ENCODE measurements at places on chromosomes 16 and 17. TPM values are rescaled to one million over a fixed set of nuclear protein-coding genes. Genes with fewer than 3 reads are reported as not detected.

GRCh38 chr16:86471896-86472295, 38.4 kb upstream of the FOXF1 start:
- no peak overlapping the region for H3K4me3 ChIP-seq
- H3K27me3 ChIP-seq, result no peaks in the 10 kb centered on the region
- DNase-seq, result no peak
- no peak overlapping the region for H3K27ac ChIP-seq
- H3K36me3 ChIP-seq, result no peaks in the 10 kb centered on the region
- H3K4me1 ChIP-seq, result peaks cover 8% of the 10 kb centered on the region

Gene PLK1
- total RNA-seq, result 3.2 TPM

Gene CTF1
- total RNA-seq, result 4.7 TPM

DNA sequence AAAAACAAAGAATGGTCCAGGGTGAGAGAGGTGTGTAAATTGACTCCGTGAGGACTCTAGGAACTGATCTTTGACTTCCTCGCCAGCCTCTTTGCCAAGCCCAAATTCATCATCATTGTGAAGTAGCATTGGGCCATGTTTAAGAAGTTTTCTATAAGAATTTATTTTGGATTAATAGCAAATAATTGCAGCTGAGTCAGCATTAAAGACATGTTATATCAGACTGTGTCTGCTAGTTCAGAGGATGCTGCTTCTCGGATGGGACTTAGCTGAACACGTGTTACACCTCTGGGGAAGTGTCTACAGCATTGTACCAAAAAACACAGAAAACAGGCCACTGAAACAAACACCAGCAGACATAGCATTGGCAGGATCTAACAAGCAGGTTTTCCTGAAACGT, 366.6 kb downstream of the CDH13 start:
- H3K36me3 ChIP-seq, result no peaks in the 10 kb centered on the region
- no peak for DNase-seq
- H3K27me3 ChIP-seq, result no peaks in the 10 kb centered on the region
- no peak overlapping the region for H3K27ac ChIP-seq
- no peaks in the 10 kb centered on the region for H3K4me1 ChIP-seq
- H3K4me3 ChIP-seq, result no peak overlapping the region

GRCh38 chr16:49698931-49699840, 156.7 kb downstream of the ZNF423 start:
- H3K27me3 ChIP-seq, result no peaks in the 10 kb centered on the region
- no peaks in the 10 kb centered on the region for H3K36me3 ChIP-seq
- H3K27ac ChIP-seq, result peak overlapping the region; percentile 21
- H3K4me3 ChIP-seq, result no peak overlapping the region
- peaks cover 82% of the 10 kb centered on the region for H3K4me1 ChIP-seq

DNA sequence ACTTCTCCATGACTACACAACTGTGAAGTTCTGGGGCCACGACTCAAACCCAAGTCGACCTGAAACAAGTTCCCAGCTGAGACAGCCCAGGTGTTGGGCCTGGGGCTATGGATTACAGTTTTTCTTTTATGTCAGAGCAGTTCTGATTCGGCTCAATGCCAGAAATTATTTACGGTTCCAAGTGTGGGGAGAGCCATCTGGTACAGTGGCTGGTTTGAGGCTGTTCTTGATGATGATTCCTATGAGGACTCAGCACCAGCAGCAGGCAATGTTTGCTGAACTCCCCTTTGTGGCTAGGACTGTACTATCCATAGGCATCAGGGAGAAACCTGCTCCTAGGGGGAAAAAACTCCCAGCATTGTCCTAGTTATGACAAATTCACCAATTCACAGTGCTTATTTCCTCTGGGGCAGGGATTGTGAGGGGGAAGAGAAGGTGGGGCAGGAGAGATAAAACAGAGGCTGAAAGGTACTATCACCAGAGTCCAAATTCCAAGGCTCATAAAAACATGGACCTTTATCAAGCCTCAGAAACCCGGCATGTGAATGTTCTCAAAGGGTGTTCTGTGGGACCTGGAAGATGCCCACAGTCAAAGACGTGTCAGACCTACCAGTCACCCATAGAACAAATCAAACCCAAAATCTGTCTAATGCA, 18.2 kb upstream of the CMTM4 start:
- DNase-seq, result no peak
- H3K4me1 ChIP-seq, result no peaks in the 10 kb centered on the region
- no peak overlapping the region for H3K27ac ChIP-seq

Gene GUCY2D
- total RNA-seq, result 0.20 TPM

DNA sequence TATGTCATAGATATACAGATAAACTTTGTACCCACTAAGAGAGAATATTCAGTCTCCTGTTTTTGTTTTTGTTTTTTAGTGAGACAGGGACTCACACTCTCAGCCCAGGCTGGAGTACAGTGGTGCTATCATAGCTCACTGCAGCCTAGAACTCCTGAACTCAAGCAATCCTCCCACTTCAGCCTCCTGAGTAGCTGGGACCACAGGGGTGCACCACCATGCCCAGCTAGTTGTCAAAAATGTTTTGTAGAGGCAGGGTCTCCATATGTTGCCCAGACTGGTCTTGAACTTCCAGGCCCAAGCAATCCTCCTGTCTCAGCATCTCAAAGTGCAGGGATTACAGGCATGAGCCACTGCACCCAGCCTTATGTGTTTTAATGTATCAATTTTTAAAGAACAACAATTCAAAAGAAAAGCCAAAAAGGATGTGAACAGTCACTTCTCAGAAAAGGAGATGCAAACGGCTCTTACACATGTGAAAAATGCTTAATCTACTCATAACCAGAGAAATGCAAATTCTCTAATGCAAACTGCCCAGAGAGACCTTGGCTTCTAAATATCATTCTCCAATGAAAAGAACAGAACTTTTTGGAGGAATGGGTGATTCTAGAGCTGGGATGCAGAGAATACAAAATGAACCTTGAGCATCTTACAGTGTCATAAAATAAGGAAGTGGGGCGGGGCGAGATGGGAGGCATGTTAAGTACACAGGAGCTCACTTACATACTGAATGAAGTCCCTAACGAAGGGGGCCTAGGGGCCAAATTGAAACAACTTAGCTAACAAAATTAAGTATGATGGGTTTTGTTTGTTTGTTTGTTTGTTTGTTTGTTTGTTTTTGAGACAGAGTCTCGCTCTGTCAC, 7.3 kb upstream of the CMTM3 start:
- no peak overlapping the region for H3K27ac ChIP-seq
- no peaks in the 10 kb centered on the region for H3K4me1 ChIP-seq
- H3K27me3 ChIP-seq, result no peaks in the 10 kb centered on the region
- DNase-seq, result no peak
- H3K36me3 ChIP-seq, result no peaks in the 10 kb centered on the region

Gene TAT
- 0.74 TPM for total RNA-seq

DNA sequence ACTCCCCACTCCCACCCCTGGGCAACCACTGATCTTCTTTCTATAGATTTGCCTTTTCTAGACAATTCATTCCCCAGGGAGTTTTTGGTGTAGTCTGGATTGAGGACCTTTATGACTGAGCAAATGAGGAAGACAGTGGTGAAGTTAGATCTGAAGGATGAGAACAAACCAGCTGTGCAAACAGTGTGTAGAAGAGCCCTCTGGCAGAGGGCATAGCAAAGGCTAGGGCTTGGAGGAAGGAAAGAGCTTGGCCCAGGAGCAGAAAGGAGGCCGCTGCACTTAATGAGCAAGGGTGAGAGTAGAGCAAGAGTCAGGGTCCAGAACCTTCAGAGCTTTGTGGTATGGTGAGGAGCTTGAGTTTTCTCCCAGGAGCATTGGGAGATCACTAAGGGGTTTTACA, 352.7 kb downstream of the CA10 start:
- H3K4me1 ChIP-seq, result no peaks in the 10 kb centered on the region
- no peak overlapping the region for H3K27ac ChIP-seq
- no peaks in the 10 kb centered on the region for H3K27me3 ChIP-seq
- H3K4me3 ChIP-seq, result no peak overlapping the region
- no peak for DNase-seq
- H3K36me3 ChIP-seq, result no peaks in the 10 kb centered on the region

GRCh38 chr16:69318177-69318910, 7.2 kb downstream of the VPS4A start:
- no peaks in the 10 kb centered on the region for H3K27me3 ChIP-seq
- peaks cover 1% of the 10 kb centered on the region for H3K4me1 ChIP-seq
- H3K27ac ChIP-seq, result no peak overlapping the region
- no peak overlapping the region for H3K4me3 ChIP-seq

Gene PLA2G10
- 5.6 TPM for total RNA-seq

Gene STX1B
- total RNA-seq, result 0.17 TPM

- H3K4me3 ChIP-seq, result no peak overlapping the region
- no peak overlapping the region for H3K27ac ChIP-seq
- no peak for DNase-seq
- H3K27me3 ChIP-seq, result peaks cover 2% of the 10 kb centered on the region
- H3K36me3 ChIP-seq, result no peaks in the 10 kb centered on the region
- H3K4me1 ChIP-seq, result peaks cover 42% of the 10 kb centered on the region
Measured at GRCh38 chr16:89174055-89174827, 2.7 kb downstream of the CDH15 start.

GRCh38 chr17:75889454-75889853, 7.3 kb downstream of the TRIM65 start:
- DNase-seq, result no peak
- no peak overlapping the region for H3K4me3 ChIP-seq
- H3K27me3 ChIP-seq, result no peaks in the 10 kb centered on the region
- peaks cover 9% of the 10 kb centered on the region for H3K4me1 ChIP-seq
- H3K36me3 ChIP-seq, result peaks cover 31% of the 10 kb centered on the region
- H3K27ac ChIP-seq, result no peak overlapping the region

Gene MYL11
- not detected for total RNA-seq

Gene TVP23A
- total RNA-seq, result 6.1 TPM

GRCh38 chr16:8436931-8437330, 153.4 kb downstream of the TMEM114 start:
- no peak overlapping the region for H3K4me3 ChIP-seq
- no peak for DNase-seq
- no peaks in the 10 kb centered on the region for H3K4me1 ChIP-seq
- H3K36me3 ChIP-seq, result no peaks in the 10 kb centered on the region

DNA sequence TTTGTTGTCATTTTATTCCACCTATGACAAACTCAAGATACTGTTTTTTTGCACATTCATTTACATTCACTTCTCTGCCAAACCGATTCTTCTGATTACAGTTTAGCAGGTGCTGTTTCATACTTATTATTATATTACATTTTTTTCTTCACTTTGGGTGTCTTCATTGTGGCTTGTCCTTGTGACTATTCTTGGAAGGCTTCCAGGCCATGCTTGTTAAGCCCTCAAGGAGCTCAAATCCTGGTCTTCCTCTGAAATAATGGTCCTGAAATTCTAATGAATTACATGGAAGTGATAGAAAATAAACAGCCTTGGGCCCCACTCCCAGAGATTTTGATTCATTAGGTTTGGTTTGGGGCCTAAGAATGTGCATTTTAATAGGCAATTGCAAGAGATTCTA, 1.4 kb downstream of the KRTAP2-4 start:
- DNase-seq, result no peak
- H3K4me3 ChIP-seq, result no peak overlapping the region
- H3K27me3 ChIP-seq, result no peaks in the 10 kb centered on the region
- H3K36me3 ChIP-seq, result no peaks in the 10 kb centered on the region
- H3K27ac ChIP-seq, result no peak overlapping the region
- no peaks in the 10 kb centered on the region for H3K4me1 ChIP-seq

DNA sequence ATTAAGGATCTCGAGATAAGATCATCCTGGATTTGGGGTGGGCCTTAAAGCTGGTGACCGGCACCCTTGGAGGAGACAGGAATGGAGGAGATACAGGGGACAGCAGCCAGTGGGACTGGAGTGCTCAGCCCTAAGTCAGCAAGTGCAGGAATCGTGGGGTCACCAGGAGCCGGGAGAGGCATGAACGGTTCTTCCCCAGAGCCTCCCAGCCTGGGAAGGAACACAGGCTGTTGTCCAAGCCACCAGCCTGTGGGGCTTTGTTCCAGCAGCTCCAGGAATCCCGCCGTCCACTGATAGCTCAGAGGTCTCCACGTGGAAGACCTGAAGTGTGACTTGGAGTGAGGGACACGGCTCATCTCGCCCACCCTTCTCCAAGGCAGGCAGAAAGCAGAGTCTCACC, 2.5 kb upstream of the WDR45B start:
- peaks cover 11% of the 10 kb centered on the region for H3K4me1 ChIP-seq
- no peak overlapping the region for H3K4me3 ChIP-seq
- no peaks in the 10 kb centered on the region for H3K36me3 ChIP-seq
- no peak overlapping the region for H3K27ac ChIP-seq
- H3K27me3 ChIP-seq, result no peaks in the 10 kb centered on the region
- DNase-seq, result no peak

- no peak overlapping the region for H3K27ac ChIP-seq
- no peaks in the 10 kb centered on the region for H3K4me1 ChIP-seq
- H3K27me3 ChIP-seq, result no peaks in the 10 kb centered on the region
- DNase-seq, result no peak
- H3K4me3 ChIP-seq, result no peak overlapping the region
Measured at GRCh38 chr16:1215574-1216295, 9.3 kb downstream of the TPSG1 start.

- DNase-seq, result no peak
- H3K4me3 ChIP-seq, result no peak overlapping the region
- no peaks in the 10 kb centered on the region for H3K4me1 ChIP-seq
- H3K36me3 ChIP-seq, result peaks cover 11% of the 10 kb centered on the region
- no peak overlapping the region for H3K27ac ChIP-seq
- no peaks in the 10 kb centered on the region for H3K27me3 ChIP-seq
Measured at GRCh38 chr16:48330189-48330840, 54.9 kb downstream of the SIAH1 start.

DNA sequence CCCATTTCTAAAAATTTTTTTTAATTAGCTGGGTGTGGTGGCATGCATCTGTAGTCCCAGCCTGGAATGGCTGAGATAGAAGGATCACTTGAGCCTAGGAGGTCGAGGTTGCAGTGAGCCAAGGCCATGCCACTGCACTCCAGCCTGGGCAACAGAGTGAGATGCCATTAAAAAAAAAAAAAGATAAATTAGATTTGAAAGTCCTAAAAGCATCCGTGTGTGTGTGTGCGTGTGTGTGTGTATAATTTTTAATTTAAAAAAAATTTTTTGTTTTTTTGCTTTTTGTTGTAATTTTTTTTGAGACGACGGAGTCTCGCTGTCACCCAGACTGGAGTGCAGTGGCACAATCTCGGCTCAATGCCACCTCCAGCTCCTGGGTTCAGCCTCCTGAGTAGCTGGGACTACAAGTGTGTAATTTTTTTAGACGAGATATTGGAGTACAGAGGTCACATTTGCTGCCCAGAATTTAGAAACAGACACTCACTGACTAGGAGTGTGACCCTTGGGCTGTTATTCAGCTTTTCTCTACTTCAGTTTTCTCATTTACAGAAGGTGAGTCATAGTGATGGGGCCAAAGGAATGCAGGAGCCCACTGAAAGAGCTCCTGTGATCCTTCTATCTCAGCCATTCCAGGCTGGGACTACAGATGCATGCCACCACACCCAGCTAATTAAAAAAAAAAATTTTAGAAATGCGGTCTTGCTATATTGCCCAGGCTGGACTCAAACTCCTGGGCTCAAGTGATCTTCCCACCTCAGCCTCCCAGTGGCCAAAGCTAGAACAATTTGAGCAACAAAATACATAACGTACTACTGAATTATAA, 25.5 kb upstream of the TBX4 start:
- DNase-seq, result no peak
- no peaks in the 10 kb centered on the region for H3K36me3 ChIP-seq
- H3K4me3 ChIP-seq, result no peak overlapping the region
- H3K4me1 ChIP-seq, result no peaks in the 10 kb centered on the region
- H3K27me3 ChIP-seq, result peaks cover 5% of the 10 kb centered on the region
- no peak overlapping the region for H3K27ac ChIP-seq

All from lung (tissue), 17 donors.